ENCODE measurements at places on chromosomes 1 and 21.

GRCh38 chr1:54795841-54796468 is 5.2 kb downstream of the TTC22 start:
- DNase-seq = no peak

DNA sequence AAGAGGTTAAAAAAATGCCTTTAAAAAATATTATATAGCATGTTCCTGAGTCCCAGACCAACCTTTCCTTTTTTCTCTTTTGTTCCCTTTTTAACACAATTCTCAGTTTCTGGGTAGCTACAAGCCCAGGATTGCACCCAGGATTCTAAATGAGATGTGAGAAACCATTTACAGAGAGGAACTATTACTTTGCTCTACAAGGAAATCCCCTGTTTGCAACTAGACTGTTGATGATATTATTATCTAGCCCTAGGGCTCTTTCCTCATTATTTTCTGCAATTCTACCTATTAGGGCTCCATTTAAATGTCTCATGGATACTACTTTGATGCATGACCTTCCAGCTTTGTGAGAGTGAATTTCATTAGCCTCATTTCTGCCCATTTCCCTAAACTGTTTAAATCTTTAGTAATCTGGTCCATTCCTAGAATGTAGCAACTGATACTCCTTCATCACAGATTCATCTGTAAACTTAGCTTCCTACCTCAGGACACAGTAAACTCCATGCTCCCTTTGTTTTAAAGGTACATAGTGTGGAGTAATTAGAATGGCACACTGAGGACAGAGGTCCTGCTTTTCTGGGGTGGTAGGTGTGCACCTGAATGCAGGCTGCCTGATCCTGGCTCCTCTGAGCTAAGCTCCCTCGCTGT is 7.1 kb upstream of the KIF14 start:
- DNase-seq = no peak

DNA sequence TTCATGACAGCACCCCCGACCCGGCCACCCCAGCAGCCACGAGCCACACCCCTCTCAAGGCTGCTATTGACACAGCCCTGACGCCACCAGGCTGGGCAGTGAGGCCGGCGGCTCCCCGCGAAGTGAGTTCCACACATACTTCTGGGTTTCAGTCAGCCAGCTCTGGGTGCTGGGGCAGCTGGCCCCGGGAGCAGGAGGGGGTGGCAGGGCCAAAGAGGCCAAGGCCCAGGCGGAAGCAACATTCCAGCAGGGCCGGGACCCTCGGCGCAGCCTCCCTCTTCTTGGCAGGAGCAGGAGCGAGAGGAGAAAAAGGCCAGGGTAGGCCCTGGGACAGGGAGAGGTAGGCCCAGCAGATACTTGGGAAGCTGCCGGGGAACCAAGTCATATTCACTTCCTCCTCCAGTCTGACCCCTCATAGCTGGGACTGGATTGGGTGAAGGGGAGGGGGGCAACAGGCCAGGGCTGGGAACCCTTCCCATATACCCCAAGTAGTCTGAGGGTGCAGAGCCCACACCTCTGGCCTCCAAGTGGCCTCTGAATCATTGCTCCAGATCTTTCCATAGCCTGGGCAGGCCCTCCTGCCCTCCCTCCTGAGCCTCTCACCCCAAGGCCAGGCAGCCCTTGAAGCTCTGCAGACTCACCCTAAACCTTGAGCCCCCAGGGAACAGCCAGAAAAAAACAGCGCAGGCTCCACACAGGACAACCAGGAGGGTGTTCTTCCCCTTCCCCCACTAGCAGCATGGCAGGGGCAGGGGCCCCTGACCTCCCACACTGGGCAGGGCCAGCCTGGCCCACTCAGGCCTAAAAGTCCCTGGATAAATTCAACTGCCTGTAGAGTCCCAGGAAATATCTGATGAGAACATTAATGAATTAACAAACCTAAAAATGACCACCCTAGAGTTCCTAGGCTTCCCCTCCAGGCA is 5.7 kb downstream of the HSPG2 start:
- peak; percentile 94 for DNase-seq

- DNase-seq = peak; percentile 35
These were observed 9.9 kb upstream of the COG2 start for GRCh38 chr1:230632273-230632873.

- no peak for DNase-seq
These were observed 154.4 kb downstream of the ZSCAN20 start for GRCh38 chr1:33626801-33627200.

DNA sequence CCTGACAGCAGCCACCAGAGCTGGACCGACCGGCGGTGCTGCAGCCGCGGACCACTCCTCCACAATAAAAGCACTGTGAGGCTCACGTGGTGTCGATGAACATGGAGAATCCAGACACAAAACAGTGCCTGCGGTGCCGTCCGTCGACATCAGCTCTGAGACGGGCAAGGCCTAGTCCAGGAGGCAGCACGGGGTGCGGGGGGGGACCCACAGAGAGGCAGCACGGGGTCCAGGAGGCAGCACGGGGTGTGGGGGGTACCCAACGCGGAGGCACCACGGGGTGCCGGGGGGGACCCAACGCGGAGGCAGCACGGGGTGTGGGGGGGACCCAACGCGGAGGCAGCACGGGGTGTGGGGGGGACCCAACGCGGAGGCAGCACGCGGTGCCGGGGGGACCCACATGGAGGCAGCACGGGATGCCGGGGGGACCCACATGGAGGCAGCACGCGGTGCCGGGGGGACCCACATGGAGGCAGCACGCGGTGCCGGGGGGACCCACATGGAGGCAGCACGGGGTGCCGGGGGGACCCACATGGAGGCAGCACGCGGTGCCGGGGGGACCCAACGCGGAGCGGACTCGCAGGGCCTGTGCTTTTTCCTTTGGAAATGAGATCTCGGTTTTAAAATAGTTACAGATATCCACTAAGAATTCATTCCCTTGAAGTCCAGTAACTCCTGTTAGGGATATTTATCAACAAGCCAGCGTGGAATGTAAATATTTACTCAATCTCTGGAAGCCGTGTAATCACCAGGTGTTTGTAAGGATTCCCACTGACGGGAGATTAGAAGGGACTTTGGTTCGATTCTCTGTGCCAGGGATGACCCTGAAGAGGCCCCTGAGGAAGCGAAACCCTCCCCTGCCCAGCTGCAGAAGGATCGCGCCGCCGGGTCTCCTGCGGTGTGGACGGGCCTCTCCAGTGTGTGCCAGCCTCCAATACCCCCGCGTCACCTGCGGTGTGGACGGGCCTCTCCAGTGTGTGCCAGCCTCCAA is 52.1 kb downstream of the COL6A1 start:
- no peak for DNase-seq

- no peak for DNase-seq
These were observed 20.0 kb downstream of the ZNF678 start for GRCh38 chr1:227583354-227583753.

DNA sequence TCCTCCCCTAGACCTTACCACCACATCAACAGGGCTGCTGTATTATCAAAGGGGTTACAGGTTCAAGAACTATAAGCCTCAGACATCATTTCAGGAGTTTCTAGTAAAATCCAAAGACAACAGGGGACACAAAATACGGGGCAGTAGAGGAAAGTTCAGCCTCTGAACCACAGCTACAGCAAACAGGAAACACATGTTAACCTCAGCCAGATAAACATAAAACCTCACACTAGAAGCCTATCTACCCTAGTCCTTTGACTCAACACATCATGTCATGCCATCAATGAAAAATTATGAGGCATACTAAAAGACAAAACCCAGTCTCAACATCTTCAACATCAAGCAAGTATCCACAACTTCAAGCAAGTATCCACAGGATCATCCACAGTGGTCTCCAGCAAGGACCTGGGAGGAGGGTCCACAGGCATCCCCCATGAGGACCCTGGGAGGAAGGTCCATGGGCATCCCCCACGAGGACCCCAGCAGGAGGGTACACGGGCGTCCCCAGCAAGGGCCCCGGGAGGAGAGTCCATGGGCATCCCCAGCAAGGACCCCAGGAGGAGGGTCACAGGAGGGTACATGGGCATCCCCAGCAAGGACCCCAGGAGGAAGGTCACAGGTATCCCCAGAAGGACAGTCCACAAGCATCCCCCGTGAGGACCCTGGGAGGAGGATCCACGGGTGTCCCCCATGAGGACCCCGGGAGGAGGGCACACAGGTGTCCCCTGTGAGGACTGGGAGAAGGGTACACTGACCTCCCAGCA is 440.0 kb downstream of the MATN1 start:
- DNase-seq = no peak

GRCh38 chr21:46515109-46515508 is 56.4 kb downstream of the DIP2A start:
- no peak for DNase-seq

- no peak for DNase-seq
These were observed 68.0 kb downstream of the MRPS6 start for GRCh38 chr21:34141373-34141772.

GRCh38 chr21:34369741-34370140 is 5.6 kb upstream of the SMIM11 start:
- DNase-seq = no peak

DNA sequence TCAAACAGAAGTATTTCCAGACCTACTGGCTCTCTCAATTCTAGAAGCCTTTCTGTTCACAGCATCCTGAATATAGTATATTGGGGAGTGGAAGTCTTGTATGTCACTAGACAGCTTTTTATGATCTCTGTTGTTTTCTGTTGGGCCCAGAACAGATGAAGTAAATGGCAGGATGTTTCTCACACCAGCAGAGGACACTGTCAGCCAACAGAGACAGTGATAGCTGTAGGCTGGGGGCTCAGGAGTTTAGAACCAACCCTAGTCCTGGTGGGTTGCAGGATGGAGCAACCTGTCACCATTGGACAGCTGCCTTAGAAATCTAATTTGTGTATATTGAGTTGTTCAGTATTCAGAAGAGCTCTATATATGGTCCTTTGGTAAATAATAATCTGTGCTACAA is 16.9 kb downstream of the AGO1 start:
- no peak for DNase-seq

GRCh38 chr1:9240914-9241820 is 6.6 kb downstream of the H6PD start:
- no peak for DNase-seq

GRCh38 chr1:36238433-36238832 is 14.2 kb downstream of the THRAP3 start:
- peak; percentile 69 for DNase-seq

DNA sequence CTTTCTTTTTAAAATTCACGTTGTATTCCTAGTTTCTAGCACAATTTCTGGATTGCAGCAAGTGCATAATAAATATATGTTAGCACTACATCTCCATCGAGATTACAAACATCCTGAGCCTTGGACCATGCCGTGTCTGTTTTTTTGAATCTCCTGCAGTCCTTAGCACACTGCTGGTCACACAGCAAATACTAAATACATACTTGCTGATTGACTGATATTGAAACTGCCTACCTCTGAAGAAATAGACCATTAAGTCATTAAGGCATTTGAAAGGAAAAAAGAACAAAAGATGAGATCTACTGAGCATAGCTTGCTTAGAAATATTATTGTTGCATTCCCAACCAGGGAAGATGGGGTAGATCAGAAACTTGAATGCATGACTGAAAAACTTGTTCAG is 369.1 kb downstream of the PTBP2 start:
- no peak for DNase-seq

- DNase-seq = no peak
These were observed 25.9 kb downstream of the UBE2U start for GRCh38 chr1:64229307-64229706.

- no peak for DNase-seq
These were observed 132.9 kb upstream of the NRIP1 start for GRCh38 chr21:15197696-15198095.

All from foreskin fibroblast (primary cell).